ENCODE measurements at places on chromosomes 5 and 9. TPM values are rescaled to one million over a fixed set of nuclear protein-coding genes. Genes with fewer than 3 reads are reported as not detected.

The FYB1 gene
- total RNA-seq, result not detected

The HAVCR1 gene
- 2.1 TPM for total RNA-seq

The NPR3 gene
- total RNA-seq, result 3.0 TPM

The UGT3A2 gene
- total RNA-seq, result not detected

The AGXT2 gene
- total RNA-seq, result not detected

The PCDHGA1 gene
- total RNA-seq, result 0.51 TPM

The HEMGN gene
- not detected for total RNA-seq

The TCF7 gene
- 2.6 TPM for total RNA-seq

The ABO gene
- total RNA-seq, result not detected

The ZBED3 gene
- total RNA-seq, result 3.3 TPM

The SAXO1 gene
- total RNA-seq, result 0.51 TPM

The CYLC2 gene
- total RNA-seq, result not detected

The FCN1 gene
- total RNA-seq, result not detected

The FRMPD1 gene
- total RNA-seq, result not detected

The JAK2 gene
- total RNA-seq, result 3.5 TPM

The GRXCR2 gene
- total RNA-seq, result not detected

The N4BP3 gene
- total RNA-seq, result 1.8 TPM

The BSPRY gene
- 0.13 TPM for total RNA-seq

The PCDHAC1 gene
- under 0.01 TPM for total RNA-seq

The SPATA31A3 gene
- not detected for total RNA-seq

The NXNL2 gene
- total RNA-seq, result 11.8 TPM

The ABLIM3 gene
- 4.2 TPM for total RNA-seq

The FAM221B gene
- total RNA-seq, result not detected

The SPINK6 gene
- total RNA-seq, result not detected

The TAF11L4 gene
- total RNA-seq, result not detected

The PCDHA6 gene
- total RNA-seq, result 1.0 TPM

The GTF3C4 gene
- total RNA-seq, result 11.7 TPM

The FAM13B gene
- 5.5 TPM for total RNA-seq

The PCDHB8 gene
- total RNA-seq, result 0.25 TPM

The ZDHHC11 gene
- total RNA-seq, result 0.25 TPM

The RFX3 gene
- 1.8 TPM for total RNA-seq

All from mesangial cell (primary cell).